Smooth muscle cell of trachea (primary cell): ENCODE measurements at places on chromosomes 2 and 18. TPM values are rescaled to one million over a fixed set of nuclear protein-coding genes. Genes with fewer than 3 reads are reported as not detected.

SLC25A12 gene
- 21.2 and 32.7 TPM in 2 replicates for total RNA-seq

FOXD4L1 gene
- total RNA-seq = 0.15 and 0.17 TPM in 2 replicates

CCL20 gene
- total RNA-seq = 2.2 TPM in 1 of 2 replicates, not detected in the other

IL18RAP gene
- not detected in 2 replicates for total RNA-seq

HIBCH gene
- total RNA-seq = 21.3 and 30.0 TPM in 2 replicates

ATF2 gene
- total RNA-seq = 48.8 and 57.6 TPM in 2 replicates

UGT1A4 gene
- total RNA-seq = not detected in 2 replicates

TMEM237 gene
- total RNA-seq = 25.6 and 31.9 TPM in 2 replicates

UNC80 gene
- not detected in 2 replicates for total RNA-seq

CABLES1 gene
- total RNA-seq = 10.2 and 35.7 TPM in 2 replicates

FBLN7 gene
- total RNA-seq = 0.17 and 0.29 TPM in 2 replicates

HOXD13 gene
- not detected in 2 replicates for total RNA-seq

SLC11A1 gene
- total RNA-seq = under 0.01 and 0.33 TPM in 2 replicates
